NCI-H1436 treated with DMSO at 0.1 percent for 48 hours (cell line): ENCODE measurements at places on chromosomes 2 and 18.

DNA sequence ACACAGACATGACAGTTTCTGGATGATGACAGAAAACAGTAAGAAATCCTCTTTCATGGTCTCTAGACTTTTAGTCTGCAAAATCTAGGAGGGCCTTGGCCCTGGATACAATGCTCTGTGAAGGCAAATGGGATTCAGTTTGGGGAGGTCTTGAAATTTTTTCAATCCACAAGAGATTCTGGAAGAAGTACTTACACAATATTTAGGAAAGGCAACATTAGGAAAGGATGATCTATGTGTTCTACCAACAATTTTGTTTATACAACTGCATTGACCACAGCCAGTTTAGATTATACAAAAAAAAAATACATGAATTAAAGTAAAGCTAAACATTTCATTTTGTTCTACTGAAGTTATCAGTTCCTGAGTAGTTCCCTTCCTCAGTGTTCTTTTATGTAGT, 208.0 kb downstream of the SRBD1 start:
- DNase-seq = no peak

- DNase-seq = no peak
Measured at GRCh38 chr2:154338352-154338967, 360.0 kb upstream of the KCNJ3 start.

DNA sequence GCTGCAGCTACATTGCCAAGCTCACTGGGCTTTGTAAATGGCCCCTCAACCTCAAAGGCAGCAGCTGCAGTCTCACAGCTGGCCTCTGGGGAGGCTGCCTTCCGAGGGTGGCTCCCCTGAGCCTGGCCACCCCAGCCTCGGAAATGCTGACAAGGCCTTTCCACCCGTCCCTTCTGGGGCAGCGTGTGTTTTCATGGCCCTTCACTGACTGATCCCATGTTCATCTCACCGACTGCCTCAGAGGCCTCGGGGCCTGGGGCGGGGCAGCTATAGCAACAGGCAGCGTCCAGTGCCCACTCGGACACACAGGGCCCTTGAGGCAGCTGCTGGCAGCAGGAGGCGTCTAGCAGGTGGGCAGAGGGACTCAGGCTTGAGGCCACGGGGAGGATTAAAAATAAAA, 149.7 kb downstream of the GLI2 start:
- no peak for DNase-seq

- no peak for DNase-seq
Measured at GRCh38 chr2:121895723-121896571, 140.5 kb downstream of the TSN start.

- no peak for DNase-seq
Measured at GRCh38 chr2:205589479-205589878, 92.8 kb upstream of the NRP2 start.

GRCh38 chr2:239966853-239967552, 58.1 kb downstream of the NDUFA10 start:
- no peak for DNase-seq

GRCh38 chr2:111168528-111169239, 48.0 kb downstream of the BCL2L11 start:
- no peak for DNase-seq

DNA sequence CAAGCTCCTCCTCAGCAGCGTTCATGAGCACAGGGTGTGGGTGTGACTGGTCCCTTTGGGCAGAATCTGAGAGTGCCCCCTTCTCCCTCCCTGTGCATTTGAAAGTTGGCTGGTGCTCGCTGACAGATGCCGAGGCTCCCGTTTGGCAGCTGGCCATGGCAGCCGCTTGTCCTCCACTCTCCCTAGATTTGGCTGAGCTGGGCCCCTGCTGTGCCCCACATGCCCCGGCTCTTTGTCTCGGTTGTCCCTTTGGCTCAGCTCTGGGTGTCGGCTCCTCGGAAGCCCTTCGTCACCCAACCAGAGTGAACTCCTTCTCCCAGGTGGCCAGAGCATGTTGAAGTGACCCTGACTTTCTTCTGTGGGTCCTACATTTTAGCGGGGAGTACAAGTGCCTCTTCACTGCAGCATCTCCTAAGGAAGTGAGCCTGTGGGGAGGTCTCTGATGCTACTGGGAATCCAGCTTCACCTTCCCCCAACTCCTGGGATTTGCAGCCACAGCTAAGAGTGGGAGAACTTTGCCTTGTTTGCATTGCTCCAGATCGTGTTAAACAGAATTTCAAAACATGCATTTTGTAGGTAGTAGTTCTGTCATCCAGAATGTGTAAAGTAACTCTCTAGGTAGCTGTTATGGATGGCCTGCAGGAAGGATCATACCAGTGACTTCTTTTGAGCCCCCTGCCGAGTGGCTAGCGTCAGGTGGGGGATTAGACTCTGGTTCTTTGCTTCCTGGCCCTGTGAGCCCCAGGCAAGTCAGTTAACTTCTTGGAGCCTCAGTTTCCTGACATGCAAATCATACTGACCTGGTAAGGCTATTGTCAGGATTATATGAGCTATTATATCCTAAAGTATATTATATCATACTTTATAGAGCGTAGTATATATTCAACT, 24.2 kb downstream of the HPCAL1 start:
- no peak for DNase-seq

DNA sequence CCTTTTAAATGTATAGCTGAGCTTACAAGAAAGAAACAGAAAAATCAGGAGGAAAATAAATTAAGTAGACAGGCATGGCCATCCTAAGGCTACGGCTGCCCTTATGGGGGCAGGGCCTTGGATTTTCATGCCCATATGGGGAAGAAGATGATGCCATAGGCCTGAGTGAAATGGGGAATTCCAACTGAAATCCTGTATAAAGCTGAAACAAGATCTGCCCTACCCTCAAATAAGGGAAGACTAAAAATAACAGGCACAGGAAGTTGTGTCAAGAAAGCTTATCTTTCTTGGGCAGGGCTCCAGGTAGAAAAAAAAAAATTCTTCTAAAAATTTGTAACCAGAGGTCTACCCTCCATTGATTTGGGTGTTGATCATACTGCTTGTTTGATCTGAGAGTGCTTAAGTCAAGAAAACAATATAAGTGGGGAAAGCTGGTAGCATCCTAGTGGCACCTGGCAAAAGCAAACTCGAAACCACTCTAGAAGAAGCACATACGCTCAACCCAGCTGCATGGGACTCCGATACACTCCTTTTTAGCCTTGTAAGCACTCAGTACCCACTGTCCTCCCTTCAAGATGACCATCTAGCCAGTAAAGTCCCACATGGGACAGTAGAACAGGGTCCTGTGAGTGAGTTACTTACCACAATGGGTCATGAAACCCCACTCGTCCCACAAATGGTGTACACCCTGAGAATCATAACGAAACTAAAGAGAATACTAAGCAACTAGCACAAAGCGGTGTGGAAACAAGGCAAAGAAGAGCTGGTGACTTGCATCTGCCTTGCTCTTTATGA, 22.3 kb downstream of the DNAH7 start:
- no peak for DNase-seq

- DNase-seq = no peak
Measured at GRCh38 chr2:204109681-204110080, 173.1 kb downstream of the ICOS start.

GRCh38 chr18:48777026-48777743, 173.6 kb downstream of the SMAD7 start:
- no peak for DNase-seq

- no peak for DNase-seq
Measured at GRCh38 chr2:8515864-8516533, 165.9 kb upstream of the ID2 start.

DNA sequence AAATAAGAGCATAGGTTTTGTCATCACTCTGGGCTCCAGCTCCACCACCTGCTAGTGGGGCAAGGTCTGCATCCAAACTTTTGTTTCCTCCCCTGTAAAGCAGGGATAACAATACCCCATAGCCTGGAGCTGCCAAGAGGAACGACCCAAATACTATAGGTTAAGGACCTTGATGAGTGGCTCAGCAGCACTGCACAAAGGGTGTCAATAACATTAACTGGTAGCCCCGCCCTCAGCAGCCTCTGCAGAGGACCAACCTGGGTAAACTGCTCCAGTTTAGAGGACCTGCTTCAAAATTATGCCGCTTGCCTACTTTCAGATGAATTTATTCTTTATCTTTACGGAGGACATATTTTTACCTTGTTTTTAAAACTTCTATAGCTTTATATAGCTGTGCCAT, 65.8 kb upstream of the RIOK3 start:
- DNase-seq = no peak

DNA sequence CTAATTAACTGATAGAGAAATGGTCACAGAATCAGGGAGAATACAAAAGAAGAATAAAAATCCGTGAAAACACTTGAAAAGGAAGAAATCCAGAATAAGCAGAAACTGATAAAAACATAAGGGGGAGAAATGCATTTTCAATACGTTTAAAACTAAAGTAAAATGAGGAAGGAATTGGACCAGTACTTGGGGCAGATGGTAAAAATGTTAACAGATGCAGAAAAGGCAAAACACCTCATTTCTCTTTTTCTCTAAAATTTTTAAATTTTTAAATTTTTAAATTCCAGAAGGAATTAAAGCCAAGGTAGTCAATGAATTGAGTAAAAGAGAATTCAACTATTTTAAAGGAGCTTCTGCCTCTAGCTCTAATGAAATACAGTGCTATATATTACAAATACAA, 353.9 kb downstream of the METTL4 start:
- no peak for DNase-seq

DNA sequence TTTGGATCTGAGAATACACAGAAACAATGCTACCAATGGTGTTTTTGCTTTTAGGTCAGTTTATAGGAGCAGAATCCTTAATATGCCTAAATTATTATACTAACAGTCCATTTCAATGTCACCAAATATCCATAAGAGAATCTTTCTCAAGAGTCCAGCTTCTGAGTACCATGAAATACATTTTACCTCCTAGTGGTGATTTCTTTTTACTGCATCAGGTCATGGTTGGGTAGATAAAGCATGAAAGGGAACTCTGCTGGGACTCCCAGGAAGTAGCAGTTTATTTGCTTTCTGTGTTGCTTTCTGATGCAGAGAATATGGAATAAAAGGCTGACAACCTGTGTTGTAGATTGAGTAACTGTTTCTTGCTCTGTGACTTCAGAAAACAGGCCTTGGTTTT, 115.6 kb downstream of the PPP1R1C start:
- no peak for DNase-seq

DNA sequence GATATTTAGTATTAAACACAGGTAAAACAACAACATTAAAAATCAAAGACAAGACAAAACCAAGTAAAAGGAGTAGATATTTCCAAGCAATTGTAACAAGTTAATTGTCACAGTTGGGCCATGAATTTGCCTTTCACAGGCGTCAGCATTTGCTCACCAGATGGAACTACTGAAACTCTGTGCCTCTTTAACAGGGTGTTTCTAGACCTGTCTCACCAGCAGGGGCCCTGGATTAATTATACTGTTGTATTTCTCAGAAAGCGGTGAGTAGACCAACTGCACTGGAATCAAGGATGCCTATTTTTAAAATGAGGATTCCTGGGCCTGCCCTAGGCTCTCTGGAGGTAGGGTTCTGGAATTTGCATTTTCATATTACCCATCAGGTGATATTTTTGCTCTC, 92.6 kb downstream of the UPP2 start:
- no peak for DNase-seq

DNA sequence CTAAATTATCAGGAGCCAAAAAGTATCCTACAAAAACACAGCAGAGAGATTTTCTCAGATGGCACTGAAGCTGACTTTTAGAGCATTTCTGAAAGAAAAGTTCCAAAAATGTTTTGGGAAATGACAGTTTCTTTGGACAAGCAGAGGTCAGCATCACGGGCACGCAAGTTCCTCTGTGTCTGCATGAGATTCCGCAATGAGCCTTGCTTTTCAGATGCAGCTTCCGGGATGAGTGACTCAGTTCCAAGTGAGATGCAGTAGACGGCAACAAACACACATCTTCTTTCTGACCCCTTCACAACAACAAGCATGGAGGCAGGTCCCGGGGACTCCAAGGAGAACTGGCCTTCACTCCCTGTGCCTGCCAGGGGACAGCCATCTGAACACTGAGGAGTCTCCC, 76.6 kb downstream of the EIPR1 start:
- no peak for DNase-seq

DNA sequence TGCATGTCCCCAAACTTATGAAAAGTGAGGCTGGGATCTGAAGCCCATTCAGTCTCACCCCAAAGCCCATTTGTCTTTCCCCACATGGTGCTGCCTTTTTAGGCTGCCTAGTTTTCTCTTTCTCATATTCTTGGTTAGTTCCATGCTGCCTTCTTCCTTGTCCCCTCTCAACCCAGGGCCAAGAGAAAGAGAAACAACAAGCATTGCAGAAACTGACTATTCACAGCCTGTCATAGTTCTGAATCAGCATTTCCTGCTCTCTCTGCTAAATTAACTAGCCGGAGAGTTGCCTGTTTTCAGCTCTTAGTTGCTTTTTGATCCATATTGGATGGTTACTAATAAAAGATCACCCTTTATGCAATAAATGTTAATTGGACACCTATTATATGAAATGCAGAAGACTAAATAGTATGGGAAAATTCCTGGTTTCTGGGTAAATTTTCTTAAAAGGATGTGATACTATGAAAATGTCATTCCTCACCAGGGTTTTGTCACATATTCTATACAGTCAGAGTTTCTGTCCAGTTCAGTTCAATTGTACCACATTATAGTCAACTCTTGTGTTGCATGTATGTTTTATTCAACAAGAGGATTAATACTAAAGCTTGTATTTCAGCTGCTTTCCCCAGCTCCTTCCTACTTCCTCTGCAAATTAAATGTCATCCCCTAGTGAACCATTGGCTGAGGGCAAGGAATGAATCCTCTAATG, 246.5 kb downstream of the GALR1 start:
- no peak for DNase-seq

DNA sequence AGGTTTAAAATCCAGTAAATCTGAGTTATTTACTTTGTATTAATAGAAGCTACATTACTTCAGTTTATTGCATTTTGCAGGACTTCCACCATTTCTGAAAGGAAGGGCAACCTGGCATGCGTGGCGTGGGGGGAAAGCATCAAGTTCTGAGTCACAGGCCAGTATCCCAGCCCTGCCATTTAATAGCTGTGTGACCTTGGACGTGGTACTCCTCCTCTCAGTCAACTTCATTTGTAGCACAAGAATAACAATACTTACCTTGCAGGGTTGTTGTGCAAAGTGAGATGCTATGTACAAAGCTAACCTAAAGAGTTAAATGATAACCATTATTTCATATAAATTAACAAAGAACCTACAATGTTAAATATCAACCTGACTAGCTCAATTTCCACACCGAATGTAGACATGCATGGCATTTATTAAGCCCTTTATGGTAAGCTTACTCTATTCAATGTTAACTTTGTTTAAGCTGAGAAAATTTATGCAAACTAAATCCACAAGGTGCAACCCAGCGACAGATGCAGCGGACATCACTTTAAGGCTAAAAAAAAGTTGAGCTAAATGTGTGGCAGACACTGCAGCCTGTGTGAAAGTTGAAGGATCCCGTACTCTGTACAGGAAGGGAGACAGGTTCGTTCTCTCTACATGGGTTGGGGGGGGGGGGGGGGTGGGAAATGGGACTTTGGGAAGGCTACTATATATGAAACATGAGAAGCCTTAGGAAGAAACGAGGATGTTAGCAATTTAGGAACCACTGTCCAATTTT, 17.2 kb upstream of the STPG4 start:
- DNase-seq = no peak

- DNase-seq = no peak
Measured at GRCh38 chr2:58146707-58147106, 94.4 kb downstream of the FANCL start.

GRCh38 chr2:74383254-74383653, 3.1 kb upstream of the DCTN1 start:
- DNase-seq = no peak

GRCh38 chr2:201257381-201257955, 2.9 kb upstream of the CASP8 start:
- DNase-seq = no peak
